MM.1S (cell line): ENCODE measurements at places on chromosomes 11 and 22.

DNA sequence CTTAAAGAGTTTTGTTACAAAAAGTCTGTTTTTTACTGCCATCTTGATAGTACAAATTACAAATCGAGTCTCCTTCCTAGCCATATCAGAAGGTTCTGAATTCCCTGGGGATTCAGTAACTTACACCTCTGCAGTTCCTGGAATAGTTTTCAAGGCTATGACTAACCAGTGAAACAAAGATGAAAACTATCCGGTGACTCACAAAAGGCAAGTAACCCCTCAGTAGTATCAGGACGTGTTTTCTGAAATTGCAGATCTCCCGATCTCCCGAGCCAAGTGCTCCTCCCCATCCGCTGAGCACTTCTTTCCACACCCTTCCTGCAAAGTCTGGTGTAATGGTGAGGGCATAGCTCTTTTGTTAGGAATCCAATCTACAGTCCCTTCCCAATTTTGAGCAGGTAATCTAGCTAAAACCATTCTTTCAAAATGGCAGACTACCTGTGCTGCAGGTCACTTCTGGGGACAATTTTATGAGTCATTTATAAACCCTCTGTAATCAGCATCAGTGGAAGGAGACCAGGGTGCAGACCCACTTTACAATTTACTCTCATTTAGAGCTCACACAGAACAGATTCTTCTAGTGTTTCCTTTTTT is 7.7 kb downstream of the E2F8 start:
- no peak for DNase-seq

GRCh38 chr11:59197991-59198390 is 14.7 kb downstream of the MPEG1 start:
- DNase-seq: no peak

- DNase-seq: no peak
Observed at GRCh38 chr11:3795131-3796001, 2.0 kb downstream of the NUP98 start.

DNA sequence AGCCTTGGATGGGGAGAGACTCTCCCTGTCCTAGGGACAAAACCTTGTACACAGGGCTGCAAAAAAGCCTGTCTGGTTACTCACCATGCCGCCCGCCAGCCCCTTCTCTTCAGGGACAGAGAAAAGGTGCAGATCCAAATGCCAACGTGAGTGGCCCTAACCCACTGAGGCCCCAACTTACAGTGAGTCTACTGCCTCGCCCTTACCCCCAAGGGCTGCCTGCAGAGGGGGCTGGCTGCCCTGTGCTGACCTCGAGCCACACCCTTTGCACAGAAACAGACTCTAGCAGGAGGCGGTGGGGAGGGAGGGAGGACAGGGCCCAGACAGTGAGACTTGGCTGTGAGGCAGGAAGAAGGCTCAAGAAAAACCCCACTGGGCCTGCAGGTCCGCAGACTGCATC is 13.6 kb upstream of the CHST1 start:
- DNase-seq: no peak

DNA sequence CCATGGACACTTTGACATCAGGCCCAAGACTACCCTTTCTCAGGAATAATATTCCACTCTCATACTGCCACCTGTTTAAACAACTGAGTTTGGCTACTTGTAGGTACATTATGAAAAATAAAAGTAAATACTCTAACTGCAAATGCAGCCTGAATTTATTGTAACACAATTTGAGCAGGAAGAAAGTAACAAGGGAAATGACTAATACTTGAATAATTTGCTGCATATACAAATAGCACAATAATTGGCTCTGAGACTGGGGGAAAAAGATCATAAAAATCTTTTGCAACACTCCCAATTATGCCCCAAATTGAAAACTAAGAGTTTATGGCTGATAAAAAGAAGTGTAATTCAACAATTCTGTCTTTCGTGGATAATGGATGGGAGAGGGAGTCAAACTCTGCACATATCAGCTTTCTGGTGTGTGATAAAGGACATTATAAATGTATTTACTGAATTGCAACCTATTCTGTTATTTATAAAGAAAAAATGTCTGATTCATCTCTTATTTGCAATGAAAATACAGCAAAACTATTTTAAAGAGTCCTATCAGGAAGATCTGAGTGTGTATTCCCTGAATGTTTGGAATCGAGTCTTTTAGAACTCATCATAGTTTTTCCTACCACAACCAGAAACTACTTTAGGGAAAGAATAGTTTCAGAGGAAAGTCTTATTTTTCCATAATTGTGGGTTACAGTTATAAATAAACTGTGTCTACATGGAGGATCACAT is 359.0 kb downstream of the JRKL start:
- DNase-seq: no peak

DNA sequence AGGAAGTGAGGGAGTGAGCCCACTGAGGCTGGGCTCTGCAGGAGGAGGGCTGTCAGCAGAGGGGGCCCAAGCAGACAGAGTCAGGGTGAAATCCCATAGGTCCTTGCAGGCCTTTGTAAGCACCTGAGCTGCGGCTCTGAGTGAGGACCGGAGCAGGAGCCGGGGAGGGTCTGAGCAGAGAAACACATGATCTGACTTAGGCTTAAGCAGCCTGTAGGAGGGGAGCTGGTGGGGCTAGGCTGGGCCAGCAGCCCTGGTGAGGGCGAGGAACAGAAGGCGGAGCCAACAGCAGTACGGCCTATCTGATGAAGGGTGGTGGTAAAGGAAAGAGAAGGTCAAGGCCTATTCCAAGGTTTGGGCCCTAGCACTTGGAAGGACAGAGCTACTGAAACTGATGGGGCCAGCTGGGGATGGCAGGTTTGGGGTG is 26.9 kb upstream of the CBX7 start:
- no peak for DNase-seq

DNA sequence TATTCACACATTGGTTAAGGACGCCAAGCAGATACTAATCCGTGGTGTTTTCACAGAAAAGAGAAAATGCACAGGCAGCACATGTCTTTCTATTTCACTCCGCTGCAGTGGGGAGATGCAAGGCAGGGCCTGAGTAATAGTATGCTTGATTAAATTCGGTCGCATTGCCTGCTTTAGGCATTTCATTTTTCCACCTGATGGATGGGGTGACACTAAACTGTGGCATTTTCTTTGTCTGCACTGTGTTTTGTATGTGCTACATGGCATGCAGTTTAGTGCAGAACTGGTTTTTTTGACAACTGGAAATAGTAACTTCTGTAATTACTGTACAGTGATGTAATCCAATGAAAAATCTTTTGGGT is 94.9 kb downstream of the SLC17A6 start:
- no peak for DNase-seq

- peak; percentile 34 for DNase-seq
Observed at GRCh38 chr11:15770798-15771414, 585.4 kb downstream of the SOX6 start.

GRCh38 chr11:135069063-135069462 is 657.0 kb upstream of the B3GAT1 start:
- no peak for DNase-seq

- DNase-seq: peak; percentile 65
Observed at GRCh38 chr11:72072348-72072747, 8.0 kb downstream of the NUMA1 start.

DNA sequence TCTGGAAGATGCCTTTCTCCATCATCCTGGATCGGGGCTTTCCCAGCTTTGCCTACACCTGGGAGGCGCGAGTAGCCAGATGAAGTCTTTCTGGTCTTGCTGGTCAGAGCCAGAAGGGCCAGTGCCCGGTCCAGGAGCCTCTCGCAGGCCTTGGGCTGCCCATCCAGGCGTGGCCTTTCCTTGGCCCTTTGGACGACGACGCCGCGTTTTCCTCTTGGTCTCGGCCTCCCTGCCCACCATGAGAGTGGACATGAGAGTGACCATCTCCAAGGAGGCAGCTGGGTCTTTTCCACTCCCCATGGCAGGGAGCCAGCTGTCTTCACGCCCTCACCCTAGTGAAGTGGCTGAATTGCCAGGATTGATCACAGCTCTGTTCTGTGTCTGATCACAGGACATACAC is 3.5 kb downstream of the PTDSS2 start:
- no peak for DNase-seq

GRCh38 chr22:29697853-29698598 is 21.8 kb upstream of the CABP7 start:
- DNase-seq: no peak

- DNase-seq: no peak
Observed at GRCh38 chr22:20405931-20406685, 12.2 kb downstream of the ZNF74 start.

DNA sequence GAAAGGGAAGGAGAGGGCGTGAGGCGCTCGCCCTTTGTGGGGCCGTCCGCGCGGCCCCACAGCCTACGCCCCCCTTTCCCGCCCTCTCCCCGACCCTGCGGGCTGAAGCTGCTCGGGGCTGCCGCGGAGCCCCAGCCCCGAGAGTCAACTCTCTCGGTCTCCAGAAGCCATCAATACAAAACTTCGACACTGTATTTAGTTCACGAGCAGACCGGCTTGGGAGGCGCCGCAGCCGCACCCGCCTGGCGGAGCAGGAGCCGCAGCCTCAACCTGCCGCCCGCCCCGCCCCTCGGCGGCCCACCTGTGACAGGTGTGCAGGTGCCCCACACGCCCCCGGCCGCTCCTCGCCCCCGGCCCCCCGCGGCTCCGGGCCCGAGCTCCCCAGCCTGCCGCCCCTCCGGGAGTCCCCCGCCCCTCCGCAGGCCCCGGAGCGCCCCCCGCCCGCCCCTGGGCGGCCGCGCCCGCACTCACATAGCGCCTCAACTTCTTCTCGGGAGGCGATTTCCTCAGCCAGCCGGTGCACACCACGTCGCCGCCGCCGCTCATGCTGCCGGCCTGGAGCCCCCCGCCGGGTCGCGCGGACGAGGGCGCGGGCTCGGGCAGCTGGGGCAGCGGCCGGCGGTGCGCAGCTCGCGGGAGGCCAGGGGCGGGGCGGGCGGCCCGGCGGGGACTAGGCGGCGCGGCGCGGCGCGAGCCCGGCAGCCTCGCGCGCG is at the start of gene GAB2:
Gene GAB2, minus strand, starts transcription at position 646 of the 713 bp plus-strand sequence. Its CDS starts 100 bp downstream, at position 546.
- DNase-seq: peak; percentile 31

DNA sequence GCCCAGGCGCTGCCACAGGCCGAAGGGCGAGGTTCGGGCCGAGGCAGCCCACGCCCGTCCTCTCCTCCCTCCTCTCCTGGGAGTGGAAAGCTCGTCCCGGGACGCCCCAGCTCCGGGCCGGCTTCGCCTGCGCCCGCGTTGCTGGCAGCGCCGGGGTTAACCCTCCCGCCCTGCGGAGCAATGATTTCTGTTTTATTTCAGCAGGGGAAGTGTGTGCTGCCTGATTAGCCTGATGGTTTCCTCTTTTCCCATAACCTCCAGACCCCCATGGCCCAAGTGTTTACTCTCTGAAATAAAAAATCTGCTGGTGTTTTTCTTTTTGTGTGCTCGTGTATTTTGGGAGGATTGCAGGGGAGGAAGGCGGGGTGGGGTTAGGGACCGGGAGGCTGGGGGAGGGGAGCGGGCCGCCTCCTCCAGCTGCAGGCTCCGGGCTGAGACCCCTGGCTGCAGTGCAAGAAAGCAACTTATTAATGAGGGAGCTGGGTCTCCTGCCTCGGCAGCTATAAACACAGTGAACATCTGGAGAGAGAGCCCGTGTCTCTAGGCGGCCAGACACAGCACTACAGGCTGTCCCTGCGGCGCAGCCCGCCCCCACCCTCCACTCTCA is 38.6 kb downstream of the ETS1 start:
- no peak for DNase-seq

GRCh38 chr11:80837051-80837450 is 1396.2 kb upstream of the TENM4 start:
- DNase-seq: no peak

GRCh38 chr11:8373519-8374432 is 110.1 kb upstream of the LMO1 start:
- DNase-seq: no peak

- DNase-seq: no peak
Observed at GRCh38 chr11:11569936-11570491, 51.8 kb downstream of the GALNT18 start.

GRCh38 chr11:115488945-115489344 is 15.3 kb downstream of the CADM1 start:
- no peak for DNase-seq

GRCh38 chr11:114195981-114196731 is 100.0 kb upstream of the NNMT start:
- DNase-seq: no peak

GRCh38 chr11:9139628-9140357 is 48.4 kb upstream of the SCUBE2 start:
- DNase-seq: no peak

DNA sequence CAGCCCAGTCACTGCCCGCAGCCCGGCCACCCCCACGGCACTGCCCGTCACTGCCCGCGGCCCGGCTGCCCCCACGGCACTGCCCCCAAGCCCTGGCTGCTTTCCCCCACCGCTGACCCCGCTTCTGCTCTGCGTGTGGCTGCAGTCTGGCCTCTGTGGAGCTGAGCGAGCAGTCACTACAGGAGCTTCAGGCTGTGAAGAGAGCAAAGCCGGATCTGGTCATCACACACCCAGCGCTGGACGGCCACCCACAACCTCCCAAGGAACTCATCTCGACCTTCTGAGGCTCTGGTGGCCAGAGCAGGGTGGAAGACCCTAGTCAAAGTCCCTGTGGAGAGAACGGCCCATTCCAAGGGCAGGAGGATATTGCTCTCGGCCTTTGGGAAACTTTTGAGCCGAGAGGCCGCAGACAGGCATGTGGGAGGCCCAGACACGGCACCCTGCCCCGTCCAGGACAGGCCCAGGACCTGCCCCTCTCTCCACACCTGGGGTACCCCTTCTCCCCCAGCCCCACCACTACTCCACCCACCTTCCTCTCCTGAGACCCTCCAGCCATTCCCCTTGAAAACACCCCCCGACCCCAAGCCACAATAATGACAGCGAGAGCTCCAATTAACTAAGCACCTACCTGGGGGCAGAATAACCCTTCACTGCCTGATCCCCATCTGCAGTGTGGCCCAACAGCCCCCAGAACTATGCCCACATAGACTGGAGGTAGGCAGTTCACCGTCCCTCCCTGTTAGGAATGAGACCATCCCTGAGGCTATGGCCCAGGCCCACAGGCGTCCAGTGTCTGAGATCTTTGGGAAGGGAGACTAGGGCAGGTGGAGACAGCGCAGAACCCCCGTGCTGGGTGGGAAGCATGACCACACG is 3.7 kb upstream of the PGGHG start:
- DNase-seq: no peak

DNA sequence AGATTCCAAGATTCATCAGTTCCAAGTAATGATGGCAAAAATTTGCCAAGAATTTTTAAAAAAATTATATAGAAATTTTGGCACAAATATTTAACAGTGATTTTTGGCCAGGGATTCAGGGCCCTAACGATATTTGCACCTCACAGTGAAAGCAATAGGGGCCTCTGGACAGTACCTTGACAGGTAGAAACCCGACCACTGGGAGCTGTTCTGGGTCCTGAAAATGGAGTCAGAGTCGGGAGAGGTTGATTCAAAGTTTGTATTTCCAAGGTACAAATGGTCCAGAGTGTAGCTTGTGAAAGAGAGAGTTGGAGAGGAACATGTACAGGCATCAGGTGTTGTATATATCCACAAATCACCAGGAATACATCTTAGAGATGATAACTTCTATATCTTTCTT is 41.6 kb downstream of the MRGPRX2 start:
- DNase-seq: peak; percentile 43
